IPS DF 19.7 (cell line): ENCODE measurements at places on chromosomes 3 and 15.

- no peak for DNase-seq
Observed at GRCh38 chr3:134621854-134622253, 29.0 kb downstream of the KY start.

DNA sequence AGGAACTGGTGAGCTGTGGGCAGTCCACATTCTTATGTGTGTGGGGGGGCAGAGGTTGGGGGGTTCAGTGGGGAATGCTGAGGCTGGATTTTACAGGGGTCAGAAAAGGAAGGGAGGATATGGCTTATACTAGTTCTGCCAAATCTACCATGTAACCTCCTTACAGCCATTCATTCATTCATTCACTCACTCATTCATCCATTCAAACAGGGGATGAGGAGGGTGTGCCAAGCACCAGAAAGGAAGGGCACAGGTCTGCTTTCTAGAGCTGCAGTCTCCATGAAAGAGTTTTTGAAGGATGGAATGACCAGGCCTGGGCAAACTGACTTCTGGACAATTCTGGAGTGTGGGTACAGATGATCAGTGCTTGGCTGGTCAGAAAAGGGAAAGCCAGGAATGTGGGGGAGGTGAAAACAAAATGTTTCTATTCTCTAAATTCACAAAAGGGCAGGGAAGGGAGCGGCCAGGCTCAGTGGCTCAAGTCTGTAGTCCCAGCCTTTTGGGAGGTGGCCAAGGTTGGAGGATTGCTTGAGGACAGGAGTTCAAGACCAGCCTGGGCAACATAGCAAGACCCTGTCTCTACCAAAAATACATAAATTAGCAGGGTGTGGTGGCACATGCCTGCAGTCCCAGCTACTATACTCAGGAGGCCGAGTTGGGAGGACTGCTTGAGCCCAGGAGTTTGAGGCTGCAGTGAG, 49.2 kb upstream of the C15orf39 start:
- no peak for DNase-seq

- DNase-seq: no peak
Observed at GRCh38 chr3:105401691-105402149, 35.0 kb downstream of the ALCAM start.

- no peak for DNase-seq
Observed at GRCh38 chr3:157410945-157411344, 25.7 kb upstream of the PTX3 start.

DNA sequence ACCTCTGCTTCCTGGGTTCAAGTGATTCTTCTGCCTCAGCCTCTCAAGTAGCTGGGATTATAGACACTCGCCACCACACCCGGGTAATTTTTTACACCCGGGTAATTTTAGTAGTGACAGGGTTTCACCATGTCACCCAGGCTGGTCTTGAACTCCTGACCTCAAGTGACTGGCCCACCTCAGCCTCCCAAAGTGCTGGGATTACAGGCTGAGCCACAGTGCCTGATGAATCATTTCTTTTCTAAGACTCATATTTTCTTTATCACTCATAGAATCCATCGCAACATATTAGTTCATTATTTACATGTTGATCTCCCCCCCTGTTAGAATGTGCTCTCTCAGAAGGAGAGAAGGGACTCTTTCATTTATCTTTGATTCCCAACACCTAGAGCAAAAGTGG, 109.5 kb upstream of the PTPRG start:
- DNase-seq: no peak

DNA sequence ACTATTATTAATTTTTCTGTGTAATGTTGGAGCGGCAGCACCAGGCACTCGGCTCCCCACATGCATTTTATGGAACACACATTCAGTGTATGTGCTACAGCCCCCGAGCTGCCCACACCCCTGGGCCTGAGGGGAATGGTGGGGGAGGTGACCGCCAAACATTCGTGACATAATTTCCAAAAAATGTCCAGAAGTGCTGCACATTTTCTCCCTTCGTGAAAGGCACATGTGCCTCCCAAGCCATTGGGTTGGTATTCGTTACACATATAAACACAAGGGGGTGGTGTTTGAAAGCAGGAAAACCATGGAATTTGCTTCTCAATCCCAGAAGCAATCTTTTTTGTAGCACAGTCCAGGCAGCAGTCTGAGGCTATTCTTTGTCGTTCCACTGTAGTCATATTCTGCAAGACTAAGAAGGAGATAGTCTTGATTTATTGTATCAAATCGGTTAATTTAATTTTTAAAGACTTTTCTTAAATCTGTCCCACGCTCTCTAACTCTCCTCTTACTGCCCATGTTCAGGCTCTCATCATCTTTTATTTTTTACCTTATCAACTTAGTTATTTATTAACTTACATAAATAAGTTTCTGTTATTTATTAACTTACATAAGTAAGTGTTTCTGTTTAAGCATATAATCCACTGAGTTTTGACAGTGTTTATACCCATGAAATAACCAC, 39.2 kb upstream of the POLR2M start:
- no peak for DNase-seq

- no peak for DNase-seq
Observed at GRCh38 chr3:194072691-194073279, 63.2 kb upstream of the HES1 start.

DNA sequence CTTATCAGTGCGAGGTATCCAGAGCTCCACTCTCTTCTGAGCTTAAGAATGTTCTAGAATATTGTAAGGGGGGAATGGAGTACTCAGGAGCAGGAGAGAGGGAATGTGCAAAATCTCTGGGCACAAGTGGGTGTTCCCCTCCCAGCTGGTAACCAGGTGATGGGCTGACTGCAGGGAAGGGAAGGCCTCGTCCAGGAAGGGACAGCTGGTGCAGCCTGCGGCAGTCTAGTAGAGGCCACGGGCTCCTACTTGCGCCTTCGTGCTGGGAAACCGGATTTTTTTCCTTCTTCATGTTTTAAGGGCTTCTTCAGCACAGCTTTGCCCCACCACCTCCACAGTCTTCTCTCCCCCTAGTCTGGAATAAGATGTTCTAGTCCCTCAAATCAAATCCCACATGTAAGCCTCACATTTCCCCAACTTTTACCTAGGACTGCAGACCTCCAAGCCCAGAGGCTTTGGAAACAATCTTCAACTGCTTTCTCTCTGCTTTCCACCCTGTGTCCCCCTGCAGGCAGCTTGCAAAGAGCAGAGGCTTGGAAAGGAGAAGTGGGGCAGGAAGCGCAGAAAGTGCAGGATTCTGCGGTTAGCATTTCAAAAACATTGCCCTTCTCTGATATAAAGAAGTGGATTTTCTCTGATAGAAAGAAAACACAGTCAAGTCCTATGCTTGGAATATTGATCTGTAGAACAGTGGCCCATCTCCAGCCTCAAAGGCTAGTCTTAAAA, 11.9 kb upstream of the CGNL1 start:
- DNase-seq: no peak

DNA sequence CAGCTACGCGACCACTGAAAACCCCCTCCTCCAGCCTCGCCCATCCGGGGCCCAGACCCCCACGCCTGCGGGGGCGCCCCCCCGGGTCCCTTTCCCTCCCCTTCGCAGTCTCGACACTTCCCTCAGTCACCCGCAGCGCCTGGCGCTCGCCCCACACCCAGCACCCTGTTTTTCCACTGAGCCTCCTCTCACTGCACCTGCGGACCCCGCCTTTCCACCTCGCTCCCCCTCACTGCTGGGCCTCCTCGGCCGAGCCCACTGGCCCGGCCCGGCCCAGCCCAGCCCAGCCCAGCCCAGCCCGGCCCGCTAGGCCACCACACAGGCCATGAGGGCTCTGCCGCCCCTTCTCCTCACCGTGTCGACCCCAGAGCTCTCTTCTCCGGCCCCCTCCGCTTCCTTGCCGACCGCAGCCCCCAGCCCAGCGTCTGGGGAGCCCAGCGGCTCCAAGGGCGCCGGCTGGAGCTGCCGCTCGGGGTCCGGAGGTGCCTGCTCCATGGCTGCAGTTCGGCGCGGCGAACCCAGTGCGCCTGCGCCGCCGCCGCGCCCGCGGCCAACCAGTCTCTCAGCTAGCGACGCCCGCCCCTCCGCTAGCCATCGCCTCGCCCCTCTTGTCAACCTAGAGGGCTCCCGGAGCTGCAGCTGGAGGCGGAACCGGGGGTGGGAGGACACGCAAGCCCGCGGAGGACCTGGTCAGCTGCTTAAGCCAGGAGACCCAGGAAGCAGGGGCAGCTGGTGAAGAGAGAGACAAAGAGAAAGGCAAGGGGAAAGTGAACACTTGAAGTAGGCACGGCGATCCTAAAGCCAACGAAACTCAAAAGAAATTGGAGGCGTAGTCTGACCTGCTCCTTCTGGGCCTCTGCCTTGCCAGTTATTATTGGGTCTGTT, at the start of gene SNX4:
Gene SNX4, minus strand, starts transcription at position 525 of the 885 bp plus-strand sequence. Its CDS starts 30 bp downstream, at position 495.
- DNase-seq: peak; percentile 56

DNA sequence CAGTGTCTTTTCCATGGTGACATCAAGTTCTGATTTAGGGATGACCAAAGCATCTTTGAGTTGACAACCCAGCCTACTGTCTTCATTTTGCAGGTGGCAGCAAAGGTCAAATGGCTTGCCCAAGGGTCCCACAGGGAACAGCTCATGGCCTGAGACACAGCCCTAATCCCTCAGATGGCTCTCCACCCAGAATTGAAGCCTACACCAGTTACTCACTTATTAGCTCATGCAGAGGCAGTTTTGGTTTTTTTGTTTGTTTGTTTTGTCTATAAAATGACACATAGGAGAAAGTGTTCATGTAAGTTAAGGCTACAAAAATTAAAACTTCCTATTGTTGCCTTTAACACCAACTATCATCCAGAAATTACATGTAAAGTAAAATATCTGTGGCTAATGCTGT, 167.9 kb downstream of the OSBPL10 start:
- no peak for DNase-seq

GRCh38 chr15:101657968-101658784, 6.0 kb upstream of the TM2D3 start:
- DNase-seq: no peak

- no peak for DNase-seq
Observed at GRCh38 chr3:131840156-131840797, 194.5 kb downstream of the CPNE4 start.

DNA sequence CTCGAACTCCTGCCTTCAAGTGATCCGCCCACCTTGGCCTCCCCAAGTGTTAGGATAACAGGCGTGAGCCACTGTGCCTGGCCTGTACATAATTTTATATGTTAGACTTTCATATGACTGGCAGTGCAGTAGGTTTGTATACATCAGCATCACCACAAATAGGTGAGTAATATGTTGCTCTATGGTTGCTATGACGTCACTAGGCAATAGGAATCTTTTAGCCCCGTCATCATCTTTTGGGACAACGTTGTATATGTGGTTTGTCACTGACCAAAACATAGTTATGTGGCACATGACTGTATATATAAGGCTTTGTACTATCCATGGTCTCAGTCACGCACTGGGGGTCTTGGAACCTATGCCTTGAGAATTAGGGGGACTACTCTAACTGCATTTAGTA, 17.0 kb upstream of the DNAJC19 start:
- no peak for DNase-seq

DNA sequence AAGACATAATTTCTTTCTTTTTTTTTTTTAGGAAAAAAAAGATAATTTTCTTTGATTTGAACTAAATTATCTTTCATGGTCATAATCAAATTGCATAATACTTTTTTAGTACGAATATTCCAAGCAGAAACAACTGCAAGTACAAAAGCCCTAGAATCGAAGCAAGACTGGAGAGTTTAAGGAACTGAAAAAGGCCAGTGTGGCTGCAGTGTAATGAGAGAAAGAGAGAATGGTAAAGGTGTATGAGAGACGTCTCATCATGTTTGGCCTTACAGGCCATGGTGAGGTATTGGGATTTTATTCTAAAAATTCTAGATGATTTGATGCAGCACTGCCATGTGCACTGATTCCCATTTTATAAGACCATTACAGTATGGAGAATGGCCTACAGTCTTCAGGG, 180.9 kb downstream of the SUCNR1 start:
- DNase-seq: no peak

DNA sequence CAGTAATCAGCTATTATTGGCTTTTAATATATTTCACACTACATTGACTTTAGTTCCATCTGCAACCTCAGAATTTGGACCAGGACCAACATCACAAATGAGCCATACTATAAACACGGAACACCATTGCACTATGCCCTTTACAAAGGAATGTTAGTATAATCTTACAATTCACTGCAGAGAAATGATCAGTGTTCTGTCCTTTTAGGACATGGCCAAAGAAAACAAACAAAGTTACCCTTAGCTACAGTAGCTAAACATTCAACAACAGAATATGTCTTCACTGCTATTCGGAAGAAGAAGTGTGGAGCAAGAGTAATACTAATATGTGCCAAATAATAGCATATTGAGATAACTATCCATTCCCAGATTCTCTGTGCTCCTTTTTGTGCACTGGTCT, 90.4 kb downstream of the NAALADL2 start:
- DNase-seq: no peak

- no peak for DNase-seq
Observed at GRCh38 chr3:194121891-194122631, 13.9 kb upstream of the HES1 start.

DNA sequence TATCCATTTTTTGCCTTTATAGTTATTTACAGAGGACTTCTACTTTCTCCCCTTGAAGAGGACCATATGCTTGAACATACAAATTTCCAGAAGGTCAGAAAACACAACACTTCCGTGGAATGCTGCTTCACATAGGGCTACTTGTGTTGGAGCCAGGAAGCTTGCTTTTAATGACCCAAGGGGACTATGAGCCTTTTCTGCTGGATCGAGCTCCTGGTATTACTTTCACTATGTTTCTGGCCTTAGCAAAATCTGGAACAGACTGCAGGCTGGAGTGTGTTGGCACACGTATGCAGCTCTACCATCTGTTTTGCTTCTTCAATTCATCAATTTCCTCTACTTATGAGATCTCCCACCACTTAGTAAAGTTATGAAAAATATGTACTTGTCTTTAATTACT, 69.3 kb upstream of the CBLB start:
- DNase-seq: no peak

GRCh38 chr3:79886204-79886603, 118.4 kb upstream of the ROBO1 start:
- no peak for DNase-seq

- DNase-seq: no peak
Observed at GRCh38 chr15:41954036-41954435, 18.3 kb downstream of the EHD4 start.

GRCh38 chr3:187974871-187975271, 179.1 kb upstream of the LPP start:
- DNase-seq: no peak

- no peak for DNase-seq
Observed at GRCh38 chr3:64808061-64808460, 120.3 kb upstream of the ADAMTS9 start.

DNA sequence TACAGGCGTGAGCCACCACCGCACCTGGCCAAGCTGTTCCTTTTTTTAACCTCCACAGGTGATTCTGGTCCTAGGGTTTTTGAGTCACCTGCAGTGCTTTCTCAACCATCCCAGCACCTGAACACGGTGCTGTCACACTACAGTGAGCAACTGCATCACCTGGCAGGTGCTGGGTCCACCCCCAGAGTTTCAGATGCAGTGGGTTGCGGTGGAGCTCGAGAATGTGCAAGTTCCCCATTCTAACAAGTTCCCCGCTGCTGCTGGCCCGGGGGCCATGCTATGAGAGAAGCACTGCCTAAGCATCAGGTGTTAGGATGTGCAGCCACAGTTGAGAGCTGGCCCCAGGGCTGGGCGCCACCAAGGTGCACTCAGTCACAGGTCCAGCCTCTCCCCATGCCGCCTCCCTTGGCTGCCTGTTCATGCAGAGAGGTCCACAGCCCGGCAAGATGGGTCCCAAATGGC, 18.0 kb downstream of the ISG20 start:
- no peak for DNase-seq

GRCh38 chr3:67524046-67524445, 130.4 kb downstream of the SUCLG2 start:
- DNase-seq: no peak
